CD8-positive, alpha-beta T cell (primary cell): ENCODE measurements at places on chromosomes 7 and 10.

DNA sequence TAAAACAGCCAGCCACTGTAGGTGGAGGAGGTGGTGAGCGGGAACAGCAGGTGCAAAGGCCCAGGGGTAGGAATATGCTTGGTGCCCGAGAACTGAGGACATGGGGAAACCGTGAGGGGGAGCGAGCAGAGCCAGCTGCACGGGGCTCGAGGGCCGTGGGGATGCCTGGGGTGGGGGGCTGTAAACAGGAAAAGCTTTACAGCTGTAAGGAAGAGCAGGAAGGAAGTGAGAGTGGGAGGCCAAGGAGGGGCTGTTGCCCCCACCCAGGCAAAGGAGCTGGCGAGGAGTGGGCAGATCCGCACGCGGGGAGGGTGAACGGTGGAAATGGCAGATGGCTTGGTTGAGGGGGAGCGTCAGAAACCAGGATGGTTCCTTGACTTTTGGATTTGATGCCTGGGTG, 34.4 kb downstream of the ZMIZ1 start:
- DNase-seq = no peak

- DNase-seq = no peak
Observed at GRCh38 chr7:148492157-148492860, 98.3 kb upstream of the C7orf33 start.

DNA sequence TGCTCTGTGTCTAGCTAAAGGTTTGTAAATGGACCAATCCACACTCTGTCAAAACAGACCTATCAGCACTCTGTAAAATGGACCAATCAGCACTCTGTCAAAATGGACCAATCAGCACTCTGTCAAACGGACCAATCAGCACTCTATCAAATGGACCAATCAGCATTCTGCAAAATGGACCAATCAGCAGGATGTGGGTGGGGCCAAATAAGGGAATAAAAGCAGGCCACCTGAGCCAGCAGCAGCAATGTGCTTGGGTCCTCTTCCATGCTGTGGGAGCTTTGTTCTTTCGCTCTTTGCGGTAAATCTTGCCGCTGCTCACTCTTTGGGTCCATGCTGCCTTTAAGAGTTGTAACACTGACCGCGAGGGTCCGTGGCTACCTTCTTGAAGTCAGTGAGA, 740.5 kb upstream of the POM121L12 start:
- DNase-seq = no peak

DNA sequence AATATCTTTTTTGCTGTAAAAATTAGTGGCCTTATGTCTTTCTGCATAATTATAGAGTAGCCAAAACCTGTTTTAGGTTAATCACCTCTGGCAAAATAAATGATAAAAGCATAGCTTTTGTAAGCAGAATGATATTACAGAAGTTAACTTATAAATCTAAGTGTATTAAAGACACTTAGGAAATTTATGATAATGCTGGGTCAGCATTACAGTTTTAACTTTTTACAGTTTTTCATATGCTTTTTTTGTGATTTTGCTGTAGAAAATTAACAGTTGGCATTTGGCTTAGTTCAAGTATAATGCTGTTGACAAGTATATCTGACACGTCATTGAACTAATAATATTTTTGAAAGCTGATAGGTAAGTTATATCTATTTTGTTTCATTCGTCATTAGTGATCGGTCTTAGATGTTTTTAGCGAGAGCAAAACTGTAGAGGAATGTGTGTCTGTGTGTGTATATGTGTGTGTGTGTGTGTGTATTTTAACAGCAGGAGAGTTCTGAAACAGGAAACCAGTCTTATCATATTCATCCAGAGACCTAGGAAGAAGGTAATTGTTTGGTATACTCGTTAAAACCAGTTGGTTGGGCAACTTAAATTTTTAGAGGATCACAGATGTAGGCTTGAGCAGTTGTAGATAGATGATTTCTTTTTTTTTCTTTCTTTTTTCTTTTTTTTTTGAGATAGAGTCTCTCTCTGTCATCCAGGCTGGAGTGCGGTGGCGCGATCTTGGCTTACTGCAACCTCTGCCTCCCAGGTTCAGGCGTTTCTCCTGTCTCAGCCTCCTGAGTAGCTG, 15.4 kb downstream of the PTEN start:
- no peak for DNase-seq

- DNase-seq = no peak
Observed at GRCh38 chr7:26170663-26171062, 18.7 kb downstream of the NFE2L3 start.

DNA sequence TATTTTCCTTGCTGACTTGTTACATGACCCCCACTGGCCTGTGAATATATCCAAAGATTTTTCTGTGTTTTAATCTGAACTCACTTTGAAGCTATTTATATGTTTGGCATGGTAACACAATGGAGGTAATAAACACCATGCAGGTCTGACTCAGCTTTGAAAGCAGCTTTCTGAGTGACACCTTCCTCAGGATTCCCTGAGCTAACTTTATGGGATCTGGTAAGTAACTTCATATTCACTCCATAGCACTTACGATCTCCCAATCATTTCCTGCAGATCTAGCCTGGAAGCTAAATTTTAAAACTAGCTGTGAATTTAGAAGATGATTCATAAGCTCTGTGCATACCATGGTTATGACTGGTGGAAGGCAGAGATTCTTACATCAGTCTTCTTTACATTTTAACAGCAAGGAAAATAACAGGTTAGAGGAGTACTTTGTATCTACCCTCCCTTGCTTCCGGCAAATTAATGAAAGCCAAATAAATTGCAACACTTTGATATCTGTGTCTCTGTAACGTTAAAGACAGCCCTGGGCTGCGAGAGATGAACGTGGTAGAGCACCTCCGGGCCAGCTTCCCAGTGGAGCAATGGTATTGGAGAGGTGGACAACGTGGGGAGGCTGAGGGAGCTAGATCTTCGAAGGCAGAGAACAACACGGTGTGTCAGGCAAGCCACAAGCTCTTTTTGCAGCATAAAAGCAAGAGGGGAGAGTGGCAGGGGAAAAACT, 170.2 kb upstream of the KLF14 start:
- DNase-seq = no peak

GRCh38 chr7:116632384-116632783, 39.6 kb upstream of the MET start:
- no peak for DNase-seq

DNA sequence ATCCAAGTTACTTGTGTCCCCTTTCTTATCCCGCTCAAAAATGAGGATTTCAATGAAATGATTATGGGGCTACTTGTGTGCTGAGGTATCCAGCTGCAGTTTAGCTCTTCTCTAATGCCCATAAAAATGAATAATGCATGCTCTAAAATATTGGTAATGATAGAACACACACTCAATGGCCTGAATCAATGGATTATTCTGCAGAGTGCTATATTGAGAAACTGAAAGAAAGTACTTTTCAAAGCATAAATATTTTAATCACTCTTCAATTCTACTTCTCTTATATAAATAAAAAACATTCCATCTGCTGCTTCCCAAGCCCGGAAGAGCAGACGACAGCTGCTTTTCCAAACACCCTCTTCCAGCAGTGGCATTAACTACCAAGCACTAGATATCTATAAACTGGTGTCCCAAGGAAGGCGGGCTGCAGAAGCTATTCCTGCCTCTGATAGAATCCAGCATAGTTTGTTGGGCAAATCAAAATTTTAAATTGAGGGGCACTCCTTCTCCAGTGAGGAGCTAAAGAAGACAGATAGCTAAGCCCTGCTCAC, 284.9 kb upstream of the AOAH start:
- no peak for DNase-seq

DNA sequence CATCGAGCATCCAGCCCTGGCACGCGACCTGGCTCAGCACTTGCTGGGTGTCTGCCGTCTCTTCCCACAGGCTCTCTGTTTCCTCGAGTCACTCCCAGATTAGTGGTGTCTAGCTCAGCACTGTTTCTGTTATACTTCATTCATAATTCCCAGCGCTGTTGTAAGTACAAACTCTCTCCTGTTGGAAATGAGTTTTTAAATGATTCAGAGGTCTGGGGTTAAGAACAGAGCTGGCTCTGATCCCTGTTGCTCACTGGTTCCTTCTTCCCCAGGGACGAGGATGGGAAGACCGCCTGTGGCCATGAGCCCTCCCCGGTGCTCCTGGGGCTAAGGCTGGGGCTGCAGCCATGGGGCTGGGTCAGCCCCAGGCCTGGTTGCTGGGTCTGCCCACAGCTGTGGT, 17.3 kb upstream of the C10orf95 start:
- DNase-seq = no peak

DNA sequence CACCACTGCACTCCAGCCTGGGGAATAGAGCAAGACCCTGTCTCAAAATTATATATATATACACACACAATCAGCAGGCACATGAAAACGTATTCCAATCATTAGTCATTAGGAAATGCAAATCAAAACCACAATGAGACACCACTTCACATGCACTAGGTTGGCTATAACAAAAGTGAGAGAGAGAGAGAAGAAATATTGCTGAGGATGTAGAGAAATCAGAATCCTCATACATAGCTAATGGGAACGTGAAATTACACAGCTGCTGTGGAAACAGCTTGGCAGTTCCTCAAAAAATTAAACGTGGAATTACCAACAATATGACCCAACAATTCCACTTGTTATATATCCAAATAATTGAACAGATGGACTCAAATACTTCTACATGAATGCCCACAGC, 43.3 kb upstream of the CNNM1 start:
- DNase-seq = no peak

- DNase-seq = peak; percentile 91
Observed at GRCh38 chr7:151408839-151409666, 785 bp downstream of the WDR86 start.

DNA sequence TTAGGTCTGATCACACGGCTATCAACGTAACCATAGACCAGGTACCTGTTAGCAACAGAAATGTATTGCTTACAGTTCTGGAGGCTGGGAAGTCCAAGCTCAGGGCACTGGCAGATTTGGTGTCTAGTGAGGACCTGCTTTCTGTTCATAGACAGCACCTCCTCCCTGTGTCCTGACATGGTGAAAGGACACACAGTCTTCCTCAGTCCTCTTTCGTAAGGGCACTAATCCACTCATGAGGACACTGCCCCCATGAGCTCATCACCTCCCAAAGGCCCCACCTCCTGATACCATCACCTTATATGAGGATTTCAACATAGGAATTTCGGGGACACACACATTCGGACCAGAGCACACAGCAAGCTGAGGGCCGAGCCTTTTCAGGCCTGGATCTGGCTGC, 71.4 kb upstream of the BTBD16 start:
- DNase-seq = no peak

DNA sequence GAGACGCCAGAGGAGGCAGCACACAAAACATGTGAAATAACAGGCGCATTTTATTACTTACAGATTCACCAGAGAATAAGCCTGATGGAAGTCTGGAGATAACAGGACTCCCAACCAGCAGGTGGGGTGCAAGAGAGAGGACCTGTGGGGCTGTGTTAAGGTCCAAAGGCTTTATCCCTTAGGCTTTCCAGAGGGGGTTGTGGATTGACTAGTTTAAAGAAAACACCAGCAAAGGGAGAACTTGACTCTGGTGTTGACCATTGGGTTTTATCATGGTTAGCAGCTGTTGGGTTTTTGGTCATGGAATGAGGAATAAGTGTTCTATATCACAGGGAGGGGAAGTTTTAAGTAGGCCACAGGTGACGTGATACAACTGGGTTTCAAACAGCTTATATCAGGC, 1.6 kb upstream of the CRPPA start:
- no peak for DNase-seq

DNA sequence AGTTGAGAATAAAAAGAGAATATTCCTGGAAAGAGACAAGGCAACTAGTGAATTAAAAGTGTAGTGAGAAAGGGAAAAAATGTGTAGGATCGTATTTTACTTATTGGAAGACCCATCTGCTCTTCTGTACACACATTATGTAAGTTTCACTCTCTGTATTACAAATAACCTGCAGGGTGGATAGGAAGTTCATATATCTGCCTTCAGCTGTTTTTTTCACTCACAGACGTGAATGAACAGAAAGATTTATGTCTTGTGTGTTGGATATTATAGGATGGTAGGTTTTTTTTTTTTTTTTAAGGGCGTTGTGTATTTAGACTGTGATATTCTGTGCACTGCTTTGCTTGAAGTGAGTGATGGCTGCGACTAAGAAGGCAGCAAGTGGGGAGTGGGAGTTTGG, 266.5 kb downstream of the AUTS2 start:
- DNase-seq = no peak

DNA sequence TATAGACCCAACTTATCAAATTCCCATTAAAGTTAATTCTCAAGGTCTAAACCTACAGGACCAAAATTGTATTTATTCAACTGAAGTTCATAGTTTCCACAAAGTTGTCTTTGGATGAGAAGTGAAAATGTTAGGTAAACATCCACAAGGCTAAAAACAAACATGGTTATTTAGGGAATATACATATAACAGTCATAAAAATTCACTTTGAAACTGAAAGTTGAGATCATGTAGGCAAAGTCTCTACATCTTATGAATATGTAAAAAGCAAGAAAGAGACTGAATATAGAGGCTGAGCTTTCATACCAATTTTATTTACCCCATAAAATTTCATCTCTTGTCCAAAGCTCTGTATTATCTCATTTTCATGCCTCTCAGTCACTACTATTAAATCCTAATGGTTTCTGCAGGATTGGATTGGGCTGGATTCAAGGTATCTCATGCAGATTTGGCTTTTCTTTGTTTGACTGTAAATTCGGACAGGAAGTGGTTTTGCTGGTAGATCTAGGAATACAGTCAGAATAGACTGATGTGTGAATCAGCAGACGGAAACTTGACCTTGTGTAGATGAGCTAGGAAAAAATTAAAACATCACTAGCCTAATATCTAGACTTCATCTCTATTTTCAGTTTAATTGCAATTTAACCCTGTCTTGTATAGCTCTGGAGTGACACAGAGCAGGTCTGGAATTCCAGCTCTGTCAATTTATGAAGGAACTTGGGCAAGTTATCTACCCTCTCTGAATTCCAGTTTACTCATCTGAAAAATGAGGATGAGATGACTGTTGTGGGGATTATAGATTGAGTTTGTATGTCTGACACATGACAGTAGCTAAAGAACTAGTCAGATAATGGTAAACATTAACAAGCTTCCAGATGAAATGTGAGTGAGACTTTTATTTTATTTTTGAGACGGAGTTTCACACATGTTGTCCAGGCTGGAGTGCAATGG, 27.3 kb upstream of the SKAP2 start:
- DNase-seq = no peak

- DNase-seq = no peak
Observed at GRCh38 chr10:100568912-100569311, 33.2 kb downstream of the HIF1AN start.

DNA sequence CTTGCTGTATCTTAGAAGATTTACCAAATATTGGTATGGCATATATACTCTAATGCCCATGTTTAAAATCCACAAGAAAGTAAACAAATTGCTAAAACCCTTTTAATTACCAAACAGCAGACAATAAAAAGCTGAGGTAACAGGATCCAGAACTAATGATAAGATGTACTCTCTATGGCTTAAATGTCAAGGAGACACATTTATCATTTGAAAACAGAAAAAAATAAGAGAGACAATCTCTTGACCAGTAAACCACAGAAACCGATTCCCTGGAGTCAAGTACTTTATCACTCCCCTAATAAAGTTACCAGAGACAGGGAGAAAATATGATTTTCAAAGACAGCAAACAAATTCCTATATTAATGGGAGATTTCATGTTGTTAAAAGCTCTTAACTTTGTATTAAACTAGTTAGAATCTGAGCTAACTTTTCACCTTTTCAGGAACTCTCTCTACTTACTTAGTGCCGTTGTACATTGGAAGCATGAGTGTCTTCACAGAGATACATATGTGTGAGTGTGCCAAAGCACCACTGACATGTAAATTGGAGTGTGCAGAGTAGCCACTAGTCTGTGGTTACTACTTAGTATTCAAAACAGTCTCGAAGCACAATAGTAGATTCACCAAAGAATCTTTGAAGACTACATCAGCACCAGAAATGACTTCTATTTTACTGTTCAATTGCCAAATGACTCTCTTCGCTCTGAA, 44.2 kb downstream of the TSPAN12 start:
- no peak for DNase-seq

GRCh38 chr10:31101123-31101522, 69.5 kb upstream of the ZNF438 start:
- DNase-seq = peak; percentile 29
